Right ventricle myocardium superior (tissue), 1 donor: ENCODE measurements at places on chromosomes 6 and 20. TPM values are rescaled to one million over a fixed set of nuclear protein-coding genes. Genes with fewer than 3 reads are reported as not detected.

Gene ROMO1
- 198 TPM for total RNA-seq

Gene TRIM15
- total RNA-seq: not detected

Gene LRFN2
- not detected for total RNA-seq

Gene C6orf58
- not detected for total RNA-seq

Gene PPIL6
- 5.5 TPM for total RNA-seq

Gene PTGIS
- total RNA-seq: 26.9 TPM

Gene CDH4
- 0.05 TPM for total RNA-seq
